ENCODE measurements at places on chromosomes 2 and 18. TPM values are rescaled to one million over a fixed set of nuclear protein-coding genes. Genes with fewer than 3 reads are reported as not detected.

The TTR gene
- not detected for total RNA-seq

The HOXD8 gene
- total RNA-seq, result not detected

The HRH4 gene
- not detected for total RNA-seq

The SP110 gene
- total RNA-seq, result 12.9 TPM

The GNAL gene
- total RNA-seq, result 5.9 TPM

The SOWAHC gene
- total RNA-seq, result 13.2 TPM

- no peak for DNase-seq
These were observed 488.6 kb upstream of the SMIM21 start for GRCh38 chr18:75915941-75916623.

GRCh38 chr2:36356990-36357846, 1.6 kb downstream of the CRIM1 start:
- no peak for DNase-seq

- DNase-seq, result no peak
These were observed 5.2 kb downstream of the STARD7 start for GRCh38 chr2:96203130-96204028.

GRCh38 chr2:150063432-150063889, 424.0 kb downstream of the RND3 start:
- no peak for DNase-seq

DNA sequence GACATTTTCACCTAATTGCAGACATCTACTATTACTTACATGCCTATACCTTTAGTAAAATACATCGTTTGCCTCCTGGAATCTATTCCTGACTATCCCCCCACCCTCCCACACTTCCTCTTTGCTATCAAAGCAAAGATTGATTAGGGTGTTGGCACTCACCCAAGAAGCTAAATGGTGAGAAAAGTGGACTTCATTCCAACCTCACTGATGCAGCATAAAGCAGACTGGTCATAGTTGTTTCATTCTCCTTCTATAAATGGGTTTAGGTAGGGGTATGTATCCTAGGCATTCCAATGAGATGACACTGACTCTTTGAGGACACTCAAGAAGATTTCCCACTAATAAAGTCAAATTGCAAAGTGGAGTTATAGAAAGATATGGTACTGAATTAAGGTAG, 97.4 kb downstream of the LRP1B start:
- no peak for DNase-seq

DNA sequence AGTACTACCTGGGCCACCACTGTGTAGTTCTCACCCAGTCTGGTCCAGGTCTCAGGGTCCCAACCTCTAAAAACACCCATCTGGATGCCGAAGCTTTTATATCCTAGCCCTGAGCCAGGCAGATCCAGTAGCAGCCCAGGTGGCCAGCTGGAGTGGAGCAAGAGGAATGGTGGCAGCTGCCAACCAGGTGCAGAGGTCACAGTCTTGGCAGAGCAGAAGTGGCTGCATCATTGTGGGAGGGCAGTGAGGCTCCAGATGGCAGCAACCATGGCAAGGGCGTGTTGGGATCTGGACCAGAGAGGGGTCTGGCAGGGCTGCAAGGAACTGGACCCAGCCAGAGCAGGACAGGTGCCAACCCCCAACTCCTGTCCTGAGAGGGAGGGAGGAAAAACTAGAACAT, 72.2 kb upstream of the AGAP1 start:
- DNase-seq, result no peak

DNA sequence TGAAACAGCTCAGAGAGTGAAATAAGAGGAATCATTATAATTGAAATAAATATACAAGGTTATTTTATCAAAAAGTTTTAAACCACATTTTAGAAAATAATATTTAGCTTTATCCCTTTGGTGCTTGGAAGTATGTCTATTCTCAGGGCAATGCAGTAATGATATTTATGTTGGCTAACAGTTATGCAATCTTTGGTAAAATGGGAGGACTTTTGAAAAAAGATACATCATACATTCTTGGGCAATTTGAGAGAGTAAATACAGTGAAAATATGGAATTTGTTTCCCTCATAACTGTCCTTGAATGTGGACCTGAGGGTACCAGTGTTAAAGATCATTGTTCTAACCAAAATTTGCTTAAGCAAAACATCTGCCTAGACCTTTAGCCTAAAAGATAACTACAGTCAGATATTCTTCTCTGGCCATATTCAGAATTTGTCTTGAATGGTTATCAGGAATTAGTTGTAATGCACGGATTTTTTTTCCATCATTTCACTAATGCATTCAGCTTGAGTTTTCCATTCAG, 137.2 kb downstream of the LRRTM1 start:
- DNase-seq, result no peak
